ENCODE measurements at places on chromosomes 6 and 20.

DNA sequence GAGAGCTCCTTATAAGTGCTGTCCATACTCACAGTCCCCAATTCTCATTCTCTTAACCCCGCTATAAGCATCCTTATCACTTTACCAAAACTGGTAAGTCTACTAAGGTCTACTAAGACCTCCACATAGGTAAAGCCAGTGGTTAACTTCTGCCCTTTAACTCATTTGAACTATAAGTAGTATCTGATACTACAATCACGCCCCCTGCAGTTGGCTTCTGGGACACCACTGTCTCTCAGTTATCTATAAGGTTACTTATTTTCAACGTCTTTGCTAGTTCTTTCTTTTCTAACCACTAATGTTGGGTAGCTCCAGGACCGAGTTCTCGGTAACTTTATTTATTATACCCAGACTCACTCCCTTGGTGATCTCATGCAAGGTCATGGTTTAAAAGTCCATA is 142.6 kb downstream of the ARHGAP18 start:
- peak; percentile 18 for DNase-seq

DNA sequence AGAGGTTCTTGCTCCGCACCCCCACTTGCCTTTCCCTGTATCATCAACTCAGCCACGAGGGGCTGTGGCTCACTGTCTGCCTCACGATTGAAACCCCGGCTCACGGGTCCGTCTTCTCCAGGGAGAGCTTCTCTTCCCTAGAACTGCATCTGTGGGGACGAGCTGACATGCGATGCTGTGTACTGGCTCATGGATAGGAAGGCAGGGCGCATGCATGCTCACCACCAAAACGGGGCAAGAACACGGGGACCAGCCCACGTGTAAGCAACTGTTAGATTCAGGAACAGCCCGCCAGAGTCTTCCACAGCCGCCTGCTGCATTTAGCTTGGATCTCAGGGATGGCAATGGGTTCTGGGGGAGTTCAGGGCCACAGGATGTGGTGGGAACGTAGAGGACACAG is 275.9 kb upstream of the CDH4 start:
- no peak for DNase-seq

- DNase-seq, result no peak
Observed at GRCh38 chr20:51715163-51715855, 52.9 kb downstream of the ATP9A start.

- DNase-seq, result no peak
Observed at GRCh38 chr6:30196376-30196775, 16.8 kb downstream of the TRIM26 start.

GRCh38 chr6:70864401-70864800 is 92.5 kb downstream of the B3GAT2 start:
- DNase-seq, result no peak

- DNase-seq, result no peak
Observed at GRCh38 chr6:158206740-158207421, 38.7 kb downstream of the GTF2H5 start.

DNA sequence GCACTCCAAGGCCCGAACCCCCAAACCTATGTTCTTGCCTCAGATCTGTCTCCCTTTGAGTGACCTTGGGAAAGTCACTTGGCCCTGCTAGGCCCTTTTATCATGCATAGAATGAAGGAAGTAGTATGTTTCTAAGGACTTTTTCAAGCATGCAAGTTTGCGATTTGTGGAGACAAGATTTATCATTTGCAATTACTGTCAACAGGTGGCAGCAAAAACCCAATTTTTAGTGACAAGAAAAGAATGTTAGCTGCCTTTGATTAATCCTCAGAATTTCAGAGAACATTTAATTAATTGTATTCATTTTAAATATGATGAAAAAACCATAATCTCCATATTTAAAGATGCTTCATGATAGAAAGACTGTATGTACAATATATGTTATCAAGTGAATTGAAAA is 28.3 kb upstream of the PREP start:
- peak; percentile 36 for DNase-seq

DNA sequence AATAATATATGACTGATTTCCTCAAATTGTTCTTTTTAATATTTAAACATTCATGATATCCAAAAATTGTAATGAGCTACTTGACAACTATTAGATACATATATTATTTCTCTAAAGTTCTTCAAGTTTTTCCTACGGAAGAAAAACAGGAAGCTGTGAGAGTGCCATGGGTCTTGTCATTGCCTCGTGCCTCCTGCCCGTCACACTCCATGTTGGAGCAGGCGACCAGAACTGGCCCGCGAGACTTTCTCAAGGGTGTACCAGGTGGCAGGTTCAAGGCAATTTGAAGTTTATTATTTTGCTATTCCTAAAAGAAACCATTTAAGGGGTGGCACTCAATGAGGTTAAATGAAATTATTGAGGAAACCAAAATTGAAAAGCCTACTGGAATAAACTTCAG is 337.2 kb downstream of the HACE1 start:
- no peak for DNase-seq

DNA sequence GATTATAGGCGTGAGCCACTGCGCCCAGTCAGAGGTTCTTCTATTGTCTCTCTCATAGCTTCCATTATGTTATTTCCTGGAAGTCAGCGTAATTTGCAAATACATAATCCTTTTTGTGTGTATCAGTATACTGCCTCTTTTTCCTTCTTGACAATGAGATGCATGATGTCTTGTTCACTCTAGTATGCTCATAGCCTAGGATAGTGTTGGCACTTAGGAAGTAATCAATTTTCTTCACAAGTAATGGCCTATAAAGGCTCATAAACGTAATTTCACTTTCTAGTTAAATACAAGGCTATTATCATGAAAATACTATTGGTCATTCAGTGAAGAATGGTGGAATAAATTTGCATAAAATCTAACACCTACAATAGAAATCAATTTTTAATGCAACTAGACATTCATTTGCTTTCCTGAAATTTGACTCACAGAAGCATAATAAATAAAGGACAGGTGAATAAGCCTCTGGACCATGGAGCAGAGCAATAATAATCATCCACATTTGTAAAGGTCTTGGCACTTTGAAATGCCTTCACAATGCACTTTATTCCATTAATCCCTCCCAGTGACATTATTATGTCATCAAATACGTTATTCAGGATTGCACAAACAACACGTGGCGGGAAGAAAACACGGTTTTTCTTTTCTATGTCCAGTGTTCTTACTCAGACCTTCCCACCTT is 366.9 kb upstream of the BTBD3 start:
- DNase-seq, result no peak

GRCh38 chr20:11195899-11196558 is 522.2 kb upstream of the JAG1 start:
- no peak for DNase-seq

GRCh38 chr6:3837781-3838180 is 11.4 kb upstream of the FAM50B start:
- DNase-seq, result no peak

- DNase-seq, result no peak
Observed at GRCh38 chr20:58107533-58107932, 120.9 kb downstream of the ANKRD60 start.

GRCh38 chr6:53301801-53302537 is 46.8 kb downstream of the ELOVL5 start:
- no peak for DNase-seq

- no peak for DNase-seq
Observed at GRCh38 chr6:118639054-118639964, 12.1 kb downstream of the CEP85L start.

DNA sequence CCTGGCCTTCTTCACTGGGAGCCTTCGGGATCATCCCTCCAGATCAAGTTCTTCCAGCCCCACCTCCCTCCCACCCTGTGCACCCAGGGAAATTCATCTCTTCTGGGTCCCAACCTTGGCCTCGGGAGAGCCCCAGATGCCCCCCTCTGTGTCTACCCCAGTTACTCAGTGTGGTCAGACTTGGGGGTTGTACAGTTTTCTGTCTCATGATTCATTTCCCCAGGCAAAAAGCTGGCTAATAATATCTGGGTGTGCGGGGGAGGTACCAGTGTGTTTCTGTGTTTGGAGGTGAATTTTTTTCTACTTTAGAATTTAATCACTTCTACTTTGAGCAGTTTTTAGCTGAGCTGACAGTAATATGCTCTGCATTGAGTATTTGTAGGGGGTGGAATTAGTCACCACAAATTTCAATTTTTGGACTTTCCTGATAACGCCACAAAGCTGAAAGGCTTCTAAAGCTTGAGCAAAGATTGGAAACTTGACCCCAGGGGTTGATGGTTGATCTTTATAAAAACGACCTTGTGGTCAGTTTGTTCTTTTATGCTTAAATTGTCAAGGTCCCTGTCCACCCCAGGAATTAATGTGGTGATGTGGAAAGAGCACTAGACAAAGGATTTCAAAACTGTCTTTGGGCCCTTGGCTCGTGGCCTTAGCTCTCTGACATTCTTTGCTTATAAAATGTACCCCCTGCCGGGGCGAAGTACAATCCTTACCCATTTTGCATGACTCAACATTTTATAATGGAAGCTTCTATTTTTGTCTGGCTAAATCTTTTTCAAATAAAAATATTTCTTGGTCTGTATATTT is 284.7 kb upstream of the TAB2 start:
- DNase-seq, result no peak

- no peak for DNase-seq
Observed at GRCh38 chr20:49584418-49585382, 16.8 kb upstream of the PTGIS start.

GRCh38 chr6:56652994-56653393 is 10.3 kb upstream of the DST start:
- peak; percentile 22 for DNase-seq

- DNase-seq, result no peak
Observed at GRCh38 chr20:37415118-37416085, 69.5 kb downstream of the SRC start.

- peak; percentile 83 for DNase-seq
Observed at GRCh38 chr20:17806739-17807441, 107.1 kb downstream of the BANF2 start.

DNA sequence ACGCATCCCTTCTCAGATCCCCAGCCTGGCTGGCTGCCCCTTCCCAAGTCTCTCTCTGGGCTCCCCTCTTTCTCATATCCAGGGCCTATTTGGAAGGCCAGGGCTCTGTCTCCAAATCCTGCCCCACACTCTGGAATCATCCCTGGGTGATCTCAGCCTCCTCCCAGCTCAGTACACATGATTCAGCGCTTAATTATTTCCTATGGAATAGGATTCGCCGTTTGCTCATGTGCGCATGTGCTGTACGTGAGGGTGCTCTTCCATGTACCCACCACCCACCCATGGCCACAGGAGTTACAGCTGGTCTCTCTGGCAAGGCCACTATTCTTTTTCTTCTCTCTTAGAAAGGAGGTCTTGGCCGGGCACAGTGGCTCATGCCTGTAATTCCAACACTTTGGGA is 81.7 kb upstream of the FOXP4 start:
- DNase-seq, result no peak

GRCh38 chr6:168208402-168208801 is 111.2 kb downstream of the DACT2 start:
- DNase-seq, result no peak

DNA sequence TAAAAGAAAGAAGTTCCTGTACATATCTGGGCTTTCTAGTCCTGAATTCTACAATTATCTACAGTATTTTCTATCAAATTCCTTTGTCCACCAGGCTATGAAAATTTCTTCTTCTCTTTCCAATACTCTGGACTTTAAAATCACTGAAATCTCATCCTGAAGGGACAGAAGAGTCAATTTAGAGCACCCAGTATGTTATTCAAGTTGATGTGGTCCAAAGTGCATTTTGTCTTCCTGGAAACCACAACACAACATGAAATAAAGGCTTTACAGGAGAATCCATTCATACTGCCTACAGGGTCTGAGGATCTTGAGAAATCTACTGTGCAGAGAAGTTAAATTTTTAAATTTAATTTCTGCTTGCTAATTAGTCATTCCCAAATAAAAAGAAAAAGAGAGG is 94.9 kb upstream of the ADGRF1 start:
- DNase-seq, result no peak

DNA sequence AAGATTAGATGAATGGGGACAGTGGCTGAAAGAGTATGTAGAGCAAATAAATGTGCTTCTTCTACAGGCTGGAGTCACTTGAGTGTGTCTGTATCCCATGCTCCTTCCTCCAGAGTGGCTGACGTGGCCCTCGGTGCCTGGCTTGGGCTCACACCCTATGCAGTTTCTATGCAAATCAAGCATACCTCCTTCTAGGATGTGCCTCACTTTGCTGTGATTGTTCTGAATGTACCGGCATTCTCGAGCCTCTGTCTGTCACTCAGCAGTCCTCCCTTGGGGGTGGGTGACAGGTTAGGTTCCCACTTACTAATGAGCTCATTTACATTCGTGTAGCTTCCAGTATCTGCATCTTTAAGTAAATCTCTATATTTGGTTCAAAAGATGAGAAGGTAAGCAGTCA is 55.1 kb upstream of the HDDC2 start:
- DNase-seq, result no peak

GRCh38 chr20:48846516-48847492 is 19.0 kb upstream of the PREX1 start:
- DNase-seq, result no peak

- no peak for DNase-seq
Observed at GRCh38 chr20:58237318-58238132, 9.1 kb upstream of the ANKRD60 start.

DNA sequence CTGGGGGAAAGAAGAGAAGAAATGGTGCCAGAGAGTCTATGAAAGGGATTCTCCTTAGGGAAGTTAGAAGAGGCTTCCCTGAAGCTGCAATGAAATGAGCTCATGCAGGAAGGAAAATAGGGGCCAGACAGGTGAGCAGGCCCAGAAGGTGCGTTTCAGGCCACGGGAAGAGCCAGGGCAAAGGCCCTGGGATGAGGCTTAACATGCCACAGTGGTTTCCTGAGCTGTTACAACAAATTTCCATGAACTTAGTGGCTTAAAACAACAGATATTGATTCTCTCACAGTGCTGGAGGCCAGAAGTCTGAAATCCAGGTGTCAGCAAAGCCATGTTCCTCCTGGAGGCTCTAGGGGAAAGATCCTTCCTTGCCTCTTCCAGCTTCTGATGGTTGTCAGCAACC is 167.9 kb downstream of the TFAP2C start:
- DNase-seq, result no peak

GRCh38 chr6:158764183-158764849 is 54.9 kb downstream of the EZR start:
- DNase-seq, result no peak

GRCh38 chr20:15840636-15841301 is 732.5 kb downstream of the KIF16B start:
- no peak for DNase-seq

- DNase-seq, result no peak
Observed at GRCh38 chr20:43955062-43955749, 40.6 kb downstream of the TOX2 start.

GRCh38 chr6:44554861-44555260 is 167.4 kb downstream of the CDC5L start:
- DNase-seq, result no peak

- DNase-seq, result no peak
Observed at GRCh38 chr6:108801366-108801765, 46.9 kb upstream of the ARMC2 start.

GRCh38 chr6:88709819-88710246 is 253.6 kb downstream of the RNGTT start:
- no peak for DNase-seq

- DNase-seq, result no peak
Observed at GRCh38 chr6:49462071-49462470, 982 bp downstream of the MMUT start.

DNA sequence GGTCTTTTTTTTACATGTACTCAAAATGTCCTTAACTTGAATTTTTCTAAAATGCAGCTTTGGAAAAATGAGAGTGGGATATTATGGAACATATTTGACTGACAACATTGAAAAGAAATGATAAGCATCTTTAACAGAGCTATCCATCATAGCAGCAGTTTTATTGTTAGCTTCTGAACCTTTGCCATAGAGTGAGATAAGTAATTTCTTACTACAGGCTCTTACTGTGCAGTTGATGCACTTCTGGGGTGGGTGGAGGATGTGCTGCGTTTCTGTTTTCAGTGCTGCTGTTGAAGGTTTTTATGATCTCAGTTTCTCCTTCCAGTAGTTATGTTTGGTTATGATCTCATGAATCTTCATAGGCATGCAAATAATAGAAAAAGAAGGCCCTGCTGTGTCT is 267.0 kb downstream of the TMEM242 start:
- DNase-seq, result no peak

All from NCI-H446 (cell line).